NCI-H2081 treated with DMSO at 0.1 percent for 48 hours (cell line): ENCODE measurements at places on chromosomes 2 and 18.

DNA sequence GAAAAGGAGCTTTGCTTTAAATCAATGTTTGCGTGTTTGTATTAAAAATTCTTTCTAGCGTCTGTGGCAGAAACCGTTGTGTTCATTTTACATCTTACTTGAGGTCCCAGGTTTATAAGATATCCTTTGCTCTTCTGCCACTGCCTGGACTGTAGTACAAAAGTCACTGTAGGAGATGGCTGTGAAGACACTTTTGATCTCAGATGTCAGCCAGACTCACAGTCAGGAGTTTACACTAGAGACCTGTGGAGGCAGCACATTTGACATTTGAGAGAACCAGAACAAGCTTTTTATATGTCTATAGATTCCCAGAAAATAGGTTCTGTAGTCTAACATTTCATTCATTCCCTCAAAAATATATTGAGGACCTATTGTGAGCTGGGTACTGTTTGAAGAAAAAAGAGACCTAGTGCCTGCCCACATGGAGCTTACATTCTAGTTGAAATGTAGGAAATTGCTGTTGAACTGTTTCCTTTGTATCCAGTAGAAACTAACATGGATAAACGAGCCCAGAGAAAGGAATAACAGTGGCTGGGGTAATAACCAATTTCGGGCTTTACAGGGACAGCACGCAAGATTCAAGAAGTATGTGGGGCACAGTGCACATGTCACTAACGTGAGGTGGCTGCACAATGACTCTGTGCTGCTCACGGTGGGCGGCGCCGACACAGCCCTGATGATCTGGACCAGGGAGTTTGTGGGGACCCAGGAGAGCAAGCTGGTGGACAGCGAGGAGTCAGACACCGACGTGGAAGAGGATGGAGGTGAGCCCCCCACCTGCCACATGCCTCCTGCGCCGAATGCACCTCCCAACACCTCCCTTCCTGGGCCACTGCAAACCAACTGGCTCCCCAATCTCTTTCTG, 122.3 kb downstream of the RTN4 start:
- no peak for DNase-seq

GRCh38 chr2:149188291-149188690, 142.1 kb upstream of the LYPD6 start:
- no peak for DNase-seq

GRCh38 chr18:72075040-72075439, 469.1 kb downstream of the CBLN2 start:
- DNase-seq, result no peak

- DNase-seq, result no peak
These were observed 243.2 kb upstream of the KCNH7 start for GRCh38 chr2:163081754-163082153.

GRCh38 chr2:144242311-144242710, 277.6 kb downstream of the ZEB2 start:
- DNase-seq, result no peak

- no peak for DNase-seq
These were observed 326.1 kb upstream of the SKOR2 start for GRCh38 chr18:47577520-47577919.

DNA sequence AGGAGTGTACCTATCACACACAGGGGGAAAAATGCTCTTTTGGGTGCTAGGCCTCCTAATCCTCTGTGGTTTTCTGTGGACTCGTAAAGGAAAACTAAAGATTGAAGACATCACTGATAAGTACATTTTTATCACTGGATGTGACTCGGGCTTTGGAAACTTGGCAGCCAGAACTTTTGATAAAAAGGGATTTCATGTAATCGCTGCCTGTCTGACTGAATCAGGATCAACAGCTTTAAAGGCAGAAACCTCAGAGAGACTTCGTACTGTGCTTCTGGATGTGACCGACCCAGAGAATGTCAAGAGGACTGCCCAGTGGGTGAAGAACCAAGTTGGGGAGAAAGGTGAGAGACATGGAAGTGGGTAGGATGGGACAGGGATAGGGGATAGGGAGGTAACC, 12.2 kb downstream of the DHRS9 start:
- DNase-seq, result no peak

DNA sequence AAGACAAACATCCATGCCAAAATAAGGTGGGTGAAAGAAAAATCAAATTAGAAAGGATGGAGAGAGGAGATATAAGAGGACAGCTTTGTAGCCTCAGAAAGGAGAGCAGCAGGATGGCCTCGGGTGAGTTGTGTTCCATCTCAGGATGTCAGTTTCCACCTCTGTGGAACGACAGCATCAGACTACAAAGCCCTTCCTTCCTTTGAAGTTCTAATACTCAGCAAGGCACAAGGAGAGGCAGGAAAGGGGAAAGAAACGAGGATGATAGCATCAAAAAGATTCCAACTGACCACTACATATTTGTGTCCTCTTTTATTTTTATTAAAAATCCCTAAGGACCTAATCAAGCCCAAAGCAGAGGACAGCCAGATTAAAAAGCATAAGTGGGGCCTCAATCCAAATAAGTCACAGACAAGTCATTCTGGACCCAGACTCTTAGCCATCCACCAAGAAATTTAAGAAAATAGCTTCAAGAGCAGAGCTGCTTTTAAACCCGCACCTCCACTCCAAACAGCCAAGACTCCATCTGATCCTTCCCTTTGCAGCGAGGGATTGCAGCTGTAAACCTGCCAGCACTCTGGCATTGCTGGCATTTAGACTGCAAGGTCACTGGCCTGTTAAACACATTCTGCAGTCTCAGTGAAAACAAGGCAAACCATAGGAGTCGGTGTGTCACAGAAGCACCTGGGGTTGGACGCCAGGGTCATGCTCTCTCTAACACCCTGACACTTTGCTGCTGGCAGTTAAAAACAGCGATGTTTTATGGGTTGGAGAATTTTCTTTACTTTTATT, 314.5 kb upstream of the CHAC2 start:
- DNase-seq, result no peak

- no peak for DNase-seq
These were observed 153.3 kb upstream of the MAP3K20 start for GRCh38 chr2:172922306-172922705.

DNA sequence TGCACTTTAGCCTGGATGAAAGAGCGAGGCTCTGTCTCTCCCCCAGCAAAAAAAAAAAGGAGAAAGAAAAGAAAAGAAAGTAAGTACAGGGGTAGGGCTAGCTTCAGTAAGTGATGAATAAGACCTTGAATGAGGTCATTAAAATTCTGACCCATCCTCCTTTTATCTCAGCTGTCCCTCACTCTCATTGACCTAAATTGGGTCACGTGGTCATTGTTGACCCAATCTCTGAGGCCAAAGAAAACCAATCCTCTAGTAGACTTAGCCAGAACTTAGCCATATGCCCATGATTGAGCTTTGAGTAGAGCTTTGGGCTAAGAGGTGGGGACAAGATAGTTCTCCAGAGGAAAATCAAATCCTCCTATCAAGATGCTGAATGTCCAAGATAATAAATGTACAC, 149.3 kb downstream of the PDE11A start:
- no peak for DNase-seq

- no peak for DNase-seq
These were observed 43.1 kb downstream of the HPCAL1 start for GRCh38 chr2:10345813-10346212.

DNA sequence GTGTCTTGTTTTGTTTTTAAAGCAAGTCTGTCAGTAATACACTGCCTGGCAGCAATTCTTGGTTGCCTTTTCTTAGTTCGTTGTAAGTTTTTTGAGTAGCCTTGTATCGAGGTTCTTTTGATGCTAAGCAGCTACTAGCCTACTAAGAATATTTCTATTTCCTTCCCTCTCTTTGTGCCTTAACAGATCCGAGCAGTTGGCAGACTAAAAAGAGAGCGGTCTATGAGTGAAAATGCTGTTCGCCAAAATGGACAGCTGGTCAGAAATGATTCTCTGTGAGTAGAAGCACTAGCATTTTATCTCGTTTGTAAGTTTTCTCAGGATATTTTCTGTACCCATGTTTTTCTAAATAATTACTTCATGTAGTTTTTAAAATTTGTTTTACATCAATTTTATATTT, 15.1 kb downstream of the MFF start:
- no peak for DNase-seq

DNA sequence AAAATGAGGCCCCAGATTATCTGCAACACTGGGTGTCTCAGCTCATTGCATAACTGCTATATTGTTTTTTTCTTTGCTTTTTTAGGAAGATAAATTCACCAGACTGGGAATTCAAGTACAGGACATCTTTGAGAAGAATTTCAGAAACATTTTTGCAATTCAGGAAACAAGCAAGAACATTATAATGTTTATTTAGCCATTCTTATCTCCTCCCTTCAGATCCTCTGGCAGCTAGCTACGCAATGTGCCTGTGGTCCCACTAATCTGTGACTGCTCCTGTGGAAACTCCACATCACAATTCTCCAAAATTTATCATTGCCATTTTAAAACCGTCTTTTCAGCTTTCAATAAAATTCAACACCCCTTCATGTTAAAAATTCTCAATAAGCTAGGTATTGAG, 126.8 kb downstream of the SP100 start:
- no peak for DNase-seq

DNA sequence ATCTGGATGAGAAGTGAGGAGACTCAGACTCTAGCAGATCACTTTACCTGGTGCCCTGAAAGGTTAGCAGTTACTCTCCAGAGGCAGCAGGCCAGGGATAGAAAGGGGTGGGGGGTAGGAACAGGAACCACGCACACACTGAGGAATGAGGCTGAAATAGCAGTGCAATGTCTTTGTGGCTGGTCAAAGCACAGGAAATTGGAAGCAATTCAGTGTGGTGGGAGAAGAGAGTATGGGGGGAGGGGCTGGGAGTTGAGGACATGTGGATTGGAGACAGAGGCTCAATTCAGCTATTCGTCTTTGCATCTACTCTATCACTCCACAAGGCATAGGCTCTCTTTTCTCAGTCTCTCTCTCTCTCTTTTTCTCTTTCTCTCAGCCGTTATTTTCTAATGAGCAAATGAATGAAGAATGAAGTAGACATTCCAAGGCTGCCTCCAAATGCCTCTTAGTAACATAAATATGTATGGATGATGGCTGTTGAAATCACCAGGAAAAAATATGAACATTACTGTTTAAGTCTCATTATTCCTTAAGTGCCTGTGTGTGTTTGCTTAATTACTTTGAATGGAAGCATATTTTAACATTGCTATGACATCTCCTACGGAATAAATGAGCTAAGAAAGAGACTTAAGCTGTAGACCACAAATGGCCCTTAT, 979.4 kb downstream of the TSN start:
- DNase-seq, result no peak

GRCh38 chr2:173545364-173545763, 190.7 kb downstream of the CDCA7 start:
- DNase-seq, result no peak

DNA sequence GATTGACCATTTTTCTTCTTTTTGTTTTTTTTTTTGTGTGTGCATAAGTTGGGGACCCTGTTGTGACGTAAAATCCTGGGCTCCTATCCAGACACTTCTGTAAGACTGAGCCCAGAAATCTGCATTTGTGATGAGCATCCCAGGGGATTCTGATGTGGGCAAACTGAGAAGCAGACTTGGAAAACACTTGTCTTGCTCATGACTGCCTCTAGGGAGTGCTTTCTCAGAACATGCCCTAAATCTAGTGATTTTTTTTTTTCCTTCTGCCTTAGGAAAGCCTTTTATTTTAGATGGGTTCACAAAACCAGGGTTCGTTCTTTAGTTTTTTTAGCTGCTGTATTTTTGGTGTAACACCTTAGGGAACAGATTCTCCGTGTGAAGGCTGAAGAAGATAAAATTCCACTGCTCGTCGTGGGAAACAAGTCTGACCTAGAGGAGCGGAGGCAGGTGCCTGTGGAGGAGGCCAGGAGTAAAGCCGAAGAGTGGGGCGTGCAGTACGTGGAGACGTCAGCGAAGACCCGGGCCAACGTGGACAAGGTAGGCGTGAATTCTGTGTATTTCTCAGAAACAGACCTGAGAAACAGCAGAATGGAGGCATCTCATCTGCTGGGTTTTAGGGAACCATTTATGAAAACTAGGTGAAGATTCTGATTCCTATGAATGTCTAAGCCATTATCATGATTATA, 36.7 kb downstream of the RALB start:
- no peak for DNase-seq

- no peak for DNase-seq
These were observed 7.6 kb upstream of the MSTN start for GRCh38 chr2:190069936-190070696.

DNA sequence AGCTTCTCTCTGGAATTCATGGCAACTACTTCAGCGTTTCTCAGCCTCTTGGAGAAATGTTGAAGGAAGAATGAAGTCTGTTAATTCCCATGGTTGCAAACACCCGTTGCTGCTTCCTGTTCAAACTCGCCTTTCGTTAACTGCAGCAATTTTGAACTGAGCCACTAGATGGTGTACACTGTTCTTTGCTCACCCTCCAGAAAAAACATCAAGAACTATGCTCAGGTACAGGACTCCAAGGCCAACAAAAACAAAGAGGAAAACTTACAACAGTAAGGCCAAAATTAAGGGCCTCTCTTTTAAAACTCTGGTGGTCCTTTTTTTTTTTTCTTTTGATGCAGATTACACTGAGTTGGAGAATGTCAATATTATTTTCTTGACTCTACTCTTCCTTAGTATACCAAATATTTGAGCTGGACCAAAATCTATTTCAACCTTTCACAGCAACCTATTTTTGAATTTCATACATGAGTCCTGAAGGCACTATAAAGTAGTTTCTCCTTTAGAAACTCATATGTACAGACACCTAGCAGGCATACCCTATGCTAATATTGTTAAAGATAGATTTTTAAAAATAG, 58.2 kb downstream of the KLHL14 start:
- DNase-seq, result peak; percentile 50

GRCh38 chr2:46480562-46480961, 1.2 kb downstream of the TMEM247 start:
- no peak for DNase-seq

DNA sequence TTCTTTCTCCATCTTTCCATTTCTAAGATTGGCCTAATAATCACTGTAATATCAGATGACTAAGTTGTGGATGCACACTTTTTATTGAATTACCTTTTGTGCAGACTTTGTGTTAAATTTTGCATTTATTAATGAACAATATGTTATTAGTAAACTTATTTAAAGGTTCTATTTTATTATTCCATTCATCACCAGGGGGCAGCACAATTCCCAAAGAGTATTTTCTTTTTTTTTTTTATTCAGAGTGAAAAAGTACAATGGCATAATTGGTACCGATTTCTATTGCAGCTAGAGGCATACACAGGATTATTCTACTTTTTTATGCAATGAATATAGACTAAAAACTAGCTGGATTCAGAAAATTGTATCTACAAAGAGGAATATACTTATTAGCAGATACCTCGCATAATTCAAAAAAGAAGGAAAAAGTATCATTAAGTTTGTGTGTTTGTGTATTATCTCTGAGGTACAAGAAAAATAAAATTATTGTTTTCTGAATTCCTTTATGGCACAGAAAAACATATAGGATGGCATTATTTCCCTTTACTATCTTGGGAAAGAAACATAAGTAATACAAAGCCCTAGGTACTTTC, 390.6 kb downstream of the ERBB4 start:
- no peak for DNase-seq
